ENCODE measurements at places on chromosomes 12 and 14.

GRCh38 chr12:94795520-94795919, 145.2 kb upstream of the TMCC3 start:
- no peak for DNase-seq

DNA sequence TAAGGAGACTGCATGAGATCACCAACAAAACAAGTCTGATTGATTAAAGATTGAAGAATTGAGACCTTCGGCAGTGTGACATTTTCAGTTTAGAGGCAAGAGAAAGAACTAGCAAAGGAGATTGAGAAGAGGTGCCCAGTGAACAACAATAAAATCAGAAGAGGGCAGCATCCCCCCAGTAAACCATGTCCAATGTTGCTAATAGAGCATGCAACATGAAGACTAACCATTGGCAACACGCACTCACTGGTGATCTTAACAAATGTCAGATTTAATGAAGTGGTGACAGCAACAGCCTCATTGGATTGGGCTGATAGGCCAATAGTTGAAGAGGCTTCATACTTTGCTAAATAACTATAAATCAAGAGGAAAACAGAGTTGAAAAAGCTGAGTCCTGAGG, 20.7 kb upstream of the TAS2R14 start:
- no peak for DNase-seq

GRCh38 chr14:30957813-30958370, 67.6 kb upstream of the AP4S1 start:
- no peak for DNase-seq

DNA sequence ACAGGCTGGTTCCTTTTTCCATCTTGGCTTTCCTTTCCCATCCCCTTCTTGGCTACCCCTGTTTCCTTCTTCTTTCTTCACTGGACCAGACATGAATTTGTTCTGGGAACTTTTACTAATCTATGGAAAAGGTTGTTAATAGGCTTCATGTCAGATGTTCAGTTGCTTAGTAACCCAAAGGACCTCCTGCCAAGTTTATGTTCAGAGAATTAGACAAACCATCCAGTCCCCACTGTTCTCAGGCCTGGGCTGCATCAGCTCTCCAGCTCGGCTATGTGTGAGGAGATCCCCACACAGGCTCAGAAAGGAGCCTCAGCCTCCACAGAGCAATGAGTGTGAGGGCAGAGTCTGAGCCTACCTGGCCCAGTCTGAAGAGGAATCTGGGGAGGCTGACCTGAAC, 78.0 kb downstream of the AKAP6 start:
- no peak for DNase-seq

DNA sequence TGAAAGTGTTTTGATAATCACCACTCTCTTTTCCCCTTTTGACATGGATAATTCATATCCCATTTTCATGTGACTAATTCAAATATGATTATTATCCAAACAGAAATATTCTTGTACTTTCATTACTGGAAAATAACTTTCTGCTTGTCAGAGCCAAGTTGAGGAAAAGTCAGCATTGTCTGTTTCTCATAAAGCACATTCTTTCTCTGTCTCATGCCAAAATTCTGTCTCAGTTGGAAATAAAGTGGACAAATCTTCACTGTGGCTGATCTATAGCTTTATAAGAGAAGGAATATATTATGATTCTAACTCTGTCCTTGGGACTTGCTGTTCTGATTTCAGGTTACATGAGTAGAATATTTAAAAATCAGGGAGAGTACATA, 22.7 kb upstream of the PRICKLE1 start:
- no peak for DNase-seq

DNA sequence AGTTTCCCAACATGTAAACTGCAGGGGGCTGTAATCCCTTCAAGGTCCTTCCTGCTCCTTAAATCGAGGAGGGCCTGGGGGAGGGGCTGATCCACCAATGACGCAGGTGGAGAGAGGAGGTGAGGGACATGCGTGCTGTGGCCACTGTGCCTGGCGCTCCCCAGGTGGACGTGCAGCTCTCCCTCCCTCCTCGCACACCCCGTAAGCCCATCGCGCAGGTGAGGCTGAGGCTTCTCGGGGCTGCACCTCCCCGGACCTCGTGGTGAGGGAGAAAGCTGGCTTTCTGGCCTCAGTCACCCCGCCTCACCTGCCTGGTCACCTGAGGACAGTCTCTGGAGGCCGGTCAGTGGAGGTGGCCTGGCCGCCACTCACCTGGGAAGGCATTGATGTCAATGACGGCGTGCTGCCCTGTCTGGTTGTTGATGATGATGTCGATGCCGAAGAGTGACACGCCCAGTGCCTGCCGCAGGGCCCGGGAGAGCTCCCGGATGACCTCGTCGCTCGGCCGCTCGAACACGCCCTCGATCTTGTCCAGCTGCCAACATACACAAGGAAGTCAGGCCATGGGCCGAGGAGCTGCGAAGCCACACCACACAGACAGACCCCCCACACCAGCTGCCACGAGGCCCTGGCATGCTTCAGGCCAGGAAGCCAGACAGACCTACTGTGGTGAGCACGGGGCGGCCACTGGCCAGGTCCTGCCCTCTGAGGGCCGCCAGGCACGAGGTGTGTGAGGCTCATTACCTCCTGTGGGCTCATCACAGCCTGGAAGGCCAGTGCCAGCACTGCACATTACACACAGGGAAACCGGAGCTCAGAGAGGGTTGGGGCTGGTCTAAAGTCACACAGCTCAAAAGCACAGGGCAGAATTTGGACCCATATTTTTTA, 23.3 kb downstream of the CHGA start:
- DNase-seq: no peak

DNA sequence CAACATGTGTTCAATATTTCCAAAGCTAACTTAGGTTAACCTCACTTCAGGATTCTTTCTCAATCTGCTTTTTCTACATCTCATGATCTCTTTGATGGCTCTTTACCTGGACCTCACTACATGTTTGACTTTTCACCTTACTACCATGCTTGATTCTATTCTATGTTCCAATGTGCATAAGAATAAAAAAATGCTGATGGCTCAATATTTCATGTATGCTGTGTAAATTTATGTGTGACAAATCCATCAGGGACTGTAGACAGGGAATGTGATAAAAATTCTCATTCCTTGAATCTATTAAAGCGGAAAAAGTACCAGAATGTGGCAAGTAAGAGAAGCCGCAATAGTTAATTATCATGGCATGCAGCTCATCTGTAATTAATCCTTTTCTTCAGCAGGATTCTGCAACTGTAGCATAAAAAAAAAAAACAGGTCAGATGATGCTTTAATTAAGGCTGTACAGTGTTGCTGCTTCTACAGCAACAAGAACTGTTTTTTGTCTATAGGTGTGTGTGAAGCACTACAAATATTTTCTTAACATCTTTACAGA, 276.9 kb upstream of the PRKD1 start:
- no peak for DNase-seq

DNA sequence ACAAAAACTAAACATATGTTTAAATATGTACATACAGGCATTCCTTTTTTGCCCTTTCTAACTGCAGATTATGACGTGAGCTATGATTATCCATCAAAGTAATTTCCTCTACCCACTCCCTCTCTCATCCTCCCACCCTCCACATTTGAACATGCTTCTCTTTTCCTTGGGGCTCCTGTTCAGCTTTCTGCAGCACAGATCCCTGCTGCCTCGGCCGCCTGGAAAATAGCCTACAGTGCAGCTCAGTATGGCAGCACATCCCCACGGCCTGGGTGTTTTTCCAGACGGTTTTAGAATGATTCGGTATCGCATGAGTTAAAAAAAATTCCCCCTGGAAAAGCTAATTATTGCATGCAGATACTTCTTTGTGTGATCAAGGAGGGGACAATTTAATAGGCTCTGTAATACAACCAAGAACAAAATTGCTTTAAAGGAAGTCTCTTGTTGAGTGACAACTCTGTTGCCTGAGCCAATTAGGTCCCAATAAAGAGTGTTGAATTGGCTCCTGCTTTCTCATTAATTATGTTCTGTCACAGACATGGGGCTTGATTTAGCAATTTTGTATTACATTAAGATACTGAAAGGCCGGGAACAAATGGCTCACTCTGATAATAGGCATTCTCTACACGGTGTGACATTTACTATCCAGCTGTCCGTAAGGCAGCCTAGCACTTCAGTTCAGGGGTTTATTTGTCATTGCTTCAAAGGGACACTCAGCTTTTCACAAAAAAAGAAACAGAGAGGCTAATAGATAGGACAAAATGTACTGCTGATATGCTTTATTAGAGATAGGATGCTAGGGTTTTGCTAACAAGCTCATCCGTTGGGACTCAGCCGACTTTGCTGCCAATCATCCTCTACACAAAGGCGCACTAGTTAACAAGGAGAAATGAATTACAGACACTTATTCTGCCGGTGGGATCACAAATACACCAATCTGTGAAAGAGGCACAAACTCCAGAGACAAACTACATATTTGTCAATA, 285.8 kb upstream of the G2E3 start:
- no peak for DNase-seq

GRCh38 chr12:92471551-92471950, 231.2 kb upstream of the PLEKHG7 start:
- DNase-seq: no peak

- DNase-seq: peak; percentile 60
Observed at GRCh38 chr14:23299211-23299957, 3.3 kb downstream of the PPP1R3E start.

DNA sequence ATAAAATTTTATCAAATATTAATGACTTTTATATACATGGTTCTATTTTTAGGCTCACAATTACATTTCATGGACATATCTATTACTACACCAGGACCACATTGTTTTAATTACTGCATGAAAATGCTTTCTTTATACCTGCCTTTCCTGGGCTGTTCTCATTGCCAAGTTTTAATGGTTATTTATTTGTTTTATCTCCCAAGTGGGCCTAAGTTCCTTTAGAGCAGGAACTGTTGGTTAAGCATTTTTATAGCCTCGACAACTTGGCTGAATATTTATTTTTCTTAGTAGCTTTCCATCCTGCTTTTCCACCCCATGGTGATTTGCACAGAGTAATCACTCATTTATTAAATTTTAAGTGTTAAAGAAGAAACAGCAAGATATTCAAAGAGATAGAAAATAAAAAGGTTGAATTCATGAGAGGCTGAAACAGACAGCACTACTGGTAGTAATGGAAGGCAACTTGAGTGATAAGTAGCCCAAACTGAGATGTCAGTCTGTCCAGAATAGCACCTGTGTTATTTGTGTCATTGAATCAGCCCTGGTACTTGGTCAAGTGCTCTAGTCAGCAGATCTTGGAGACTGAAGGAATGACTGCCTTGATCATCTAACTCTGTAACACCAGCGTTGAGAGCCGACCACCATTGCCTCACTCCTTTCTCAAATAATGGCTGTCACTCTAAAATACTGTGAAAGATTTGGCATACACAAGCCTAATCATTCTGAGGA, 119.1 kb upstream of the EGLN3 start:
- no peak for DNase-seq

DNA sequence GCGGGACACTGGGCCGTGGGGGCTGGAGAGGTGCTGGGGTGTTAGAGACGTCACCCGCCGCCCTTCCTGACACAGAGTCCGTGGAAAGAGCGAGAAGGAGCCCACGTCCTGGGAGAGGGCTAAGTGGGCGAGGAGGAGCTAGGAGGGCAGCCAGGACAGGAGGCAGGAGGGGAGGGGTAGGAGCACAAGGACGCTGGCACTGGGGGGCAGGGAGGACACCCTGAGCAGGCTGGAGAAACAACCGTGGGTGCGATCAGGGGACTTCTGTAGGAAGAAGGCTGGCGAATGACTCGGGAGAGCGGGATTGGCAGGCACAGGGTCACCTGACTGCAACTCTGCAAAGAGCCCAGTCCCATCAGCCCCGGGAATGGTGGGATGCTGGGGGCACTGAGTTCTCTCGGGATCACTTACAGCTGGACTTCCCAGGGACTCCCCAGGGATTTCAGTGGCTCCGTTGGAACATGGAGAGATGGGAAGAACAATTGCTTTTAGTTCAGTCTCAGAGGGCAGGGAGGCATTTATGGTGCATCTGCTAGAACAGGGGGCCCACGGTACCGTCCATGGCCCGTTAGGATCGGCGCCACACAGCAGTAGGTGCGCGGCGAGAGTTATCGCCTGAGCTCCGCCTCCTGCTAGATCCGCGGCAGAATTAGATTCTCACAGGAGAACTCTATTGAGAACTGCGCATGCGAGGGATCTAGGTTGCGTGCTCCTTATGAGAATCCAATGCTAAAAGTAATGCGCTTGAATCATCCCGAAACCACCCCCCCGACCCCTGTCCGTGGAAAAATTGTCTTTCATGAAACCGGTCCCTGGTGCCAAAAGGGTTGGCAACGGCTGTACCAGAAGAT, 24.3 kb downstream of the UBR7 start:
- DNase-seq: no peak

Measured in hematopoietic multipotent progenitor cell treated with erythropoietin and hydrocortisone succinate and interleukin-3 and kit ligand, for 15 days (in vitro differentiated cells).